COR-L47 (cell line): ENCODE measurements at places on chromosomes 7 and 10.

- no peak for DNase-seq
Measured at GRCh38 chr10:33271969-33272583, 62.4 kb downstream of the NRP1 start.

DNA sequence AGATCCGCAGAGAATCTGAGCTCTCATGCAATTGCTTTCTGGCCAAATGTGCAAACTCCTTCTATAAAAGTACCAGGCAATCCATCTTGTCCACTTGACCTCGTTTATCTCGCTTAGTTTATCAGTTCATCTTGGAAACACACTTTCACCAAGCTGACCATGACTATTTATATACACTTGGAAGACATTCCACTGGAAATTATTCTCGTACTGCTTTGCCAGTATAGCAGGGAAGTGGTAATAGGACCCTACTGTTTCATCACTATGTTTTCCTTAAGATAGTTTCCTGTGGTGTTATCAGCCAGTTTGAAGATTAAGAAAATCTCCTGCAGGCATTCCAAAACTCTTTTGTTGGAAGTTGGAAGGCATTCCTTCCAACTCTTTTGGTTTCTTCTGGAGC, 115.3 kb upstream of the FAM171A1 start:
- no peak for DNase-seq

- DNase-seq: no peak
Measured at GRCh38 chr7:45054442-45054841, 34.3 kb downstream of the NACAD start.

- DNase-seq: no peak
Measured at GRCh38 chr10:77943121-77943901, 16.8 kb upstream of the DLG5 start.
